ENCODE measurements at places on chromosomes 3 and 15. TPM values are rescaled to one million over a fixed set of nuclear protein-coding genes. Genes with fewer than 3 reads are reported as not detected.

- DNase-seq: no peak
Measured at GRCh38 chr3:101836652-101837598, 12.4 kb upstream of the NFKBIZ start.

The GNB4 gene
- total RNA-seq: 1.4 TPM

The TGM4 gene
- total RNA-seq: not detected

- DNase-seq: no peak
Measured at GRCh38 chr3:147387291-147387884, 19.0 kb downstream of the ZIC4 start.

GRCh38 chr15:60093273-60094067 is 89.4 kb downstream of the FOXB1 start:
- no peak for DNase-seq

- DNase-seq: no peak
Measured at GRCh38 chr3:124563376-124563775, 166.9 kb upstream of the UMPS start.

GRCh38 chr15:31469786-31470525 is 143.3 kb downstream of the KLF13 start:
- DNase-seq: no peak

- DNase-seq: no peak
Measured at GRCh38 chr3:84980011-84980410, 21.2 kb downstream of the CADM2 start.
